RPMI7951 (cell line): ENCODE measurements at places on chromosomes 5 and 9. TPM values are rescaled to one million over a fixed set of nuclear protein-coding genes. Genes with fewer than 3 reads are reported as not detected.

The EQTN gene
- total RNA-seq, result not detected in 2 replicates

The TMEM174 gene
- not detected in 2 replicates for total RNA-seq

The OBP2B gene
- not detected in 2 replicates for total RNA-seq

The SLC34A3 gene
- not detected in 2 replicates for total RNA-seq

The RBM22 gene
- 34.2 and 38.0 TPM in 2 replicates for total RNA-seq

The HMMR gene
- 70.5 and 79.3 TPM in 2 replicates for total RNA-seq

The SEMA5A gene
- 12.0 and 14.3 TPM in 2 replicates for total RNA-seq

The PFN3 gene
- not detected in 2 replicates for total RNA-seq

The STK32A gene
- total RNA-seq, result 0.84 and 1.8 TPM in 2 replicates

The CDO1 gene
- total RNA-seq, result 1.9 and 2.6 TPM in 2 replicates

The GRIN3A gene
- not detected in 2 replicates for total RNA-seq

The PLEKHG4B gene
- total RNA-seq, result 2.3 TPM in 2 replicates
